T-helper 2 cell (primary cell): ENCODE measurements at places on chromosomes 4 and X.

- DNase-seq = no peak
Measured at GRCh38 chr4:156182269-156182668, 228.6 kb upstream of the CTSO start.

GRCh38 chr4:150722908-150723362, 141.0 kb downstream of the MAB21L2 start:
- no peak for DNase-seq

DNA sequence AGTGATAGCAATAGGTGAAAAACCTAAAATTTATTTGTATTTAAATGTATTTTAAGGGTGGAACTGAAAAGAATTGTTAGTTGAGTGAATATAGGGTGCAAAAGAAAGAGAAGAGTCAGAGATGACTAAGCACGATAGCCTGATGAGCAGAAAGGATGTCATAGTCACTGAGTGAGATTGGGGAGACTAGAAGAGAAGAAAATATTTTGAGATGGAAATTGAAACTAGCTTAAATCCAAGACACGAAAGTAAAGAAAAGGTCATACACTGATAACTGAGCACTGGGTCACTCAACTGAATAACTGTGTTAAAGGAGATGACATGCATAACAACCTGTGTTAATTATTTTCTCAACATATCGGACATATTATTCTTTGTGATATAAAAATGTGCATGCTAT, 55.5 kb downstream of the SPANXN4 start:
- no peak for DNase-seq

GRCh38 chr4:2646396-2647149, 109.6 kb downstream of the TNIP2 start:
- DNase-seq = no peak

DNA sequence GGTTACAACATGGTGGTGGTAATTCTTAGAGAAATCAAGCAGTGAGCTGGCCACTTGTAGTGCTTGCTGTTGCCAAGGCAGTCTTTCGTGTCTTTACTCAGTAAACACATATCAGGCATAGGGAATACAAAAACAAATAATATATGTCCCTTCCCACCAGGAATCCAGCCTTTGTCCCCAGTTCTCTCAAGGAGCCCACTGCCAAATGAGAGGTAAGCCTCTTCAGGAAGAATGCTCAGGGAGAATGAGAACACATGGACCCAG, 421 bp upstream of the PLAC1 start:
- DNase-seq = no peak

DNA sequence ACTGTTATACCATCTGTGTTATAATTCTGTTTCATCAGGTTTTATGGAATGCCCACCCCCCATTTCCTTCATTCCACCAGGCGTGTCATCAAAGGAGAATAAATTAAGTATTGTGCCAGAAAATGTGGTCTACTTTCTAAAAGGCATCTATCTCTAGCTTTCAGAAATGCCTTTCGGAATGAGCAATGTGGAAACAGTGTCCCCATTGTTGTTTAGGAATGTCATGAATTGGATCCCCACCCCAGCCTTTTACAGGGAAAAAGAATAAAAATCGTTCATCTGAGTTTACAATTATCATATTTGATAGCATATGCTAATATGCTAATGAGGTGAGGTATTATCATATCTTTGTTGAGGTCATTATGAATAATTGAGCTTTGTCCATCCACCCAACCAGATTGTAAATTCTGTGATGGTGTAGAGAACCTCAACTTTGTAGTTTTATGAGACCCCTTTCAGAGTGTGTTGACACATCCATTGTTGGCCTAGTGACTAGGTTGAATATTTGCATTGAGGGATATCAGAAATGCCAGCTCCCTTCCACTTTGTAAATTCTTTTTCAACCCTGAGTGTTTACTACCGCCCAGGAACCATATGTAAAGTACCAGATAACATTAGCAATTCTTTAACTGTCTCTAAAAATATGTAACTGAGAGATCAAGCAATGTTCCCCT, 56.2 kb upstream of the CCDC160 start:
- no peak for DNase-seq

DNA sequence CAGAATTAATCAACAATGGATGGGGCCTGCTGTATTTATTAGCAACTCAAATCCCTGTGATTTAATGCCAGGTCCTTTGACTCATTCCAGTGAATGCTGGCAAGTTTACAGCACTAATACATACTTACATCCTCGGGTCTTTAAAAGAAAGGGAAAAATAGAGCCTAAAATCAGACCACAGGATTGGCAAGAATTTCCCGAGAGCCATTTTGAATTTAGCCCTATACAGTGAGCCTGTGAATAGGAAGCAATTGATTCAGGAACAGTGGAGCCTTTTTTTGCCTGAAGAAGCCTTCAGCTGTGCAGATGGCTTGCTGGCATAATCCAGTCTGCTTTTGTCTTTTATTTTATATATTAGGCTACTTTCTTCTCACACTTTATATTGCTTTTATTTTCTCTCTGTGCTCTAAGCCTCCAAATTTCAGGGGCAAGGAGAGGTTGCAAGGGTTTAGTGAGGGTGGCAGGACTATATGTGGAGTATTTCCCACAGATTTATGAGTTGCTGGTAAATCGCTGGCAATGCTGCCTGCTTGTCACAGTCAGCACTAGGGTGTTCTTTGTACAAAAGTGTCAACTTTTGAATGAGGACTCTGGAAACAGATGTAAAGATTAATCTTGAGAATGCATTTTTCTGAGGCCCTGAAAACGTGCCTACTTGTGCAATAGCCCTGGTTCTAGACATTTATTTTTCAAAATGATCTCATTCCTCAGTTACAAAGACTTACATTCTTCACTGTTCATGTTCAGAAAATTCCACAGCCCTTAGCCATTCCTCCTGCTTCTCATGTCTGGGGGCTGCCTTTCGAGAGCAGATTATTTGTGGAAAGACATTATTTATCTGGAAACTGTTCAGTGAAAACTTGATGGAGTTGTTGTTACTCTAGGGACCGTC, 303.5 kb downstream of the SPRY1 start:
- no peak for DNase-seq

DNA sequence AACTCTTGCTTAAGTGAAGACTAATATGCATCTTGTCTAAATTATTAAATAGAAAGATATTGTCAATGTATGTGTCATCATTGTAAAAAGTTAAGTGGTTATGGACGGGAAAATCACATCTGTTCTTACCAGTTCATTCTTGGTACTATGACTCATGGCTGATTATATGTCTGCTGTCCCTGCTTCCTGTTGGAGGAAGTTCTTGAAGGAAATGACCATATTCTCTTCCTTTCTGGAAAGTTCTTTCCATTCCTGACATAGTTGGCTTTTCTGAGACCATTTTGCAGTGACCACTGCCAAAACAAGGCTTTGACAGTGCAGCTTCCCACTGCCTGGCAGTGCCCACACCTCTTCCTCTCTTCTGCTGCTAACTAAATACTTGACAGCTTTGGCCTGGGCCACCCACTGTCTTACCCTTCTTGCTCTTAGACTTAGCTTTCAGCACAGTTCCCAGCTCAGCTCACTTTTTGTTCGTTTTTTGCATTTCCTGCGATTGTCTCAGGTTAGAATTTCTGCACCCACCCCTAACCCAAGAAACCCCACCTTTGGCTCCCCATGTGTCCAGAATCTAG, 13.2 kb upstream of the CLDN24 start:
- DNase-seq = no peak

DNA sequence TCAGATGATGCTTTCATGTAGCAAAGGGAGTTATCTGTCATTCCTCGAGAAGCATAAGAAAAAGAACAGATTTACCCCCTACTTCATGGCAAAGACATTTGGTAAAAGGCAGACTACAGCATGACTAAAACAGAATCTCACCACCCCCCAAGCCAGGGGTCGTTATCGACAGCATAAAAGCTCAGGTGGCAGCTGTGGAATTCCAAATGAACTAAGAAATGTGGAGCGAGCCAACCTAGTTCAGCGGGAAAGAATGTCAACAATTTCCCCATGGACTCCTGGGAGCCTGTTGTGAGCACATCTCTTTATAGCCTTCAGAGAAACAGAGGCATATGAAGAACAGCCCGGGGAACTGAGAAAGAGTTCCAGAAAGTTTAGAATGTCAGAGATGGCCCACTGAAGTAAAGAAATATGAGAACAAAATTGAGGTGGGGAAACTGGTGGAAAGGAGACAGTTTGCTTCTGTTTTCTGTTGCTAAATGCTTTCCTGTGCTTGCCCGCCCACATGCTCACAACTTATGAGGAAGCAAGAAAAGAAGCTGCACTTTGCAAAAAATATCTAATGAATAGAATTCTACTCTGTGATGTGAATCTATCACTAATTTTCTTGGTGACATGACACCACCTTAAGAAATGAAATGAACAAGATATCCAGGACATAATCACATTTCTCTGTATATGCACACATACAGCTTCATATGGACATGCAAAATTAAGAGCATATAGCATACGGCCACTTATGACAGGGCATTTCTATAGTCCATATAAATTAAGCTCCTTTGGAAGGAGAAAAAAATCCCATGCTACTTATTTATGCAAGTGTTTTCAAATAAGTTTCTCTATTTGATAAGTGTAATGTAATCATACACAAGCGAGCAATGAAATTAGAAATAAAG, 135.3 kb upstream of the MID1 start:
- DNase-seq = no peak

DNA sequence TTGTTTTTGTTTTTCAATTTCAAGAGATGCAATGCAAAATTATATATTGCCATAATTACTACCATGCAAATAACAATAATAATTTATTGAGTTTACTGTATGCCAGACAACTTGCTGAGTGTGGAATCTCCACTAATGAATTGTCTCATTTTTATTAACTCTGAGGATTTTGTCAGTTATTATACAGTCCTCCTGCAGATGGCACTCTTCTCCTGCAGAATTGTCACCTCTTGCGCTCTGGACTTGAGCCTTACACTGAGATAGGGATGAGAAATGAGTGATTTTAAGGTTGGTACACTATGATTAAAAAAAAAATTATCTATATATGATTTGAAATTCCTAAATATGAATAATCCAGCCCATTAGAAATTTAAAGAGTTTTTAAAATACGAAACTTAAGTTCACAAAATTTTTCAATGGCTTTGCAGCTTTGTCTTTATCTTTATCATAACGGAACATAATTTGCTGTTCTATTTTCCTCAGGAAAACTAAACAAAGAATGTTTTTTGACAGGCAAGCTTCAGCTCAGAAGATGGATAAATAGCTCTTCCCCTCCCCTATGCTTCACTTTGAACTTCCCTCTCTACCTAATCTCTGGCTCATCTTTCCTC, 12.7 kb upstream of the PAQR3 start:
- DNase-seq = peak; percentile 6

DNA sequence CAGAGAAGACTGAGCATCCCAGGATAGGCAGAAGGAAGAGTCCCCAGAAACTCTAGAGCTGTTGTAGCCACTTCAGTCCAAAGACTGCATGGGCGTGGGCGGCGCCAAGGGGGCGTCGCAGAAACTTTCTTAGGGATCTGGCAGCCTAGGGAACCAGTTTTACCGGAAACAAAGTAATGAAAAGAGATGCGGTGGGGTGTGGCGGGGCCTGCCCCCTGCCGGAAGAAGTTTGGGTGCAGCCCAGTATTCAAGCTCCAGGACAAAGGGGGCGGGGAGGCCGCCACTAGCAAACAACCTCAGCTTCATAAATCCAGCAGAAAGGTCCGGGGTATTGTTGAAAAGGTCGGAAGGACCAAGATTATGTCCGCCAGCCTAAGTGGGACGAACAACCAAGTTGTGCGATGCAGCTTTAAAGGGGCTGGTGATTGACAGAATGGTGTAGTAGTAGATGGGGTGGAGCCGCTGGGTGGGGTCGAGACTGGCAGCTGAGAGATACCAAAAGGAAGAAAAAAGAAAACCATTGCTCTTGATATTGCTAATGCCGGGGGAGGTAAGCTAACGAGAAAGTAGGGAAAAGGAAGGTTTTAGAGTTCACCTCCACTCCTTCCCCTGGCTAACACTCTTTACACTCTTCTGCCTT, 190.5 kb downstream of the RRAGB start:
- DNase-seq = no peak

DNA sequence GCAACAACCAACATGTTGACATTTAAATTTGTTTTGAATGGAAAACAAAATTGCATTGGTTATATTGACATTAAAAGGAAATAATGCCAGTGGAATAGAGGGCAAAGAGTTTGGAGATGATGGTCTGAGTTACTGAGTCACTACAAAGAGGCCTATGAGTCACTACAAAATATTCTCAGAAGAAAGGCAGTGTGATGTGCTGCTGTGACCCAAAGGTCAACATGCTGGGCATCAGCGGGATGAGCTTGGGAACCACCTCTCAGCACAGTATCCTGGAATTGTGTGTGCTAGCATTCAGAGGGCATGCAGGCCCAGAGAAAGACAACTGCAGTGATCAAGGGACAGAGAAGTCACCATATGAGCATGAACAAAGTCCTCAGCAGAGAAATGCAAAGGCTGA, 2.8 kb downstream of the CMC4 start:
- DNase-seq = no peak

- DNase-seq = no peak
Measured at GRCh38 chr4:1770791-1771231, 22.3 kb upstream of the FGFR3 start.

DNA sequence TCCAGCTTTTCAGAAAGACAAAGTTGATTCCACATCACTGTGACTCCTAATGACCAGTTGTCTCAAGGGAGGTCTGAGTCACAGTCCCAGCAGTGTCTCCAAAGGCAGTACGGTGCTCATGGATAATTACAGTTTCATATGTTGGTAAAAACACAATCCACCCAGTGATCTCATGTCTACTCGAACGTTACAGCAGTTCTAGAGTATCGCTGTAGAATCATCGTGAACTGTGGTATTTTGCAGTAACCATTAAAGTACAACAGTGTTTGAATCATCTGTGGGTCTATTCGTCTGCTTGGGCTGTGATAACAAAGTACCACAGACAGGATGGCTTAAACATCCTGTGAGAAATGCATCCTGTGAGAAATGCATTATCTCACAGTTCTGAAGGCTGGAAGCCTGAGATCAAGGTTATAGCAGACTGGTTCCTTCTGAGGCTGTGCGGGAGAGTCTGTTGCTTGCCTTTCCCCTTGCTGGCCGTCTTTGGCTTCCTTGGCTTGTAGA, 121.1 kb upstream of the SORBS2 start:
- DNase-seq = no peak

DNA sequence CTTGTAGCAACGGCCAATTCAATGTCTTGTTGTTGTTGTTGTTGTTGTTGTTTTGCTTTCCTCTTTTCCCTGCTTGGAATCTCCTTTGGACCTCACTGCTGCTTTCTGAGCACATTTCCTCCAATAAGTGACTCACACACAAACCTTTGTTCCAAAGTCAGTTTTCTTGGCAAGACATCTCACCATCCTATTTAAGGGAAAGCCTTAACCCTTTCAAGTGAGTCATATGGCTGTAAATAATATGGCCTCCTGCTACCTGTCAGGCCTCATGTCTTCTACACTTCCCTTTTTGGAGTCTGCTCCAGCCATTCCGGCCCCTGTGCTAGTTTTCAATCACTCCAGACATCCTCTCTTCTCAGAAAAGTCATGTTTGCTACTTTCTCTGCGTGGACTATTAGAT, 79.5 kb upstream of the MAGEB10 start:
- DNase-seq = no peak

GRCh38 chr4:99879458-99879857, 14.8 kb downstream of the LAMTOR3 start:
- DNase-seq = no peak

- no peak for DNase-seq
Measured at GRCh38 chr4:138938366-138938690, 77.3 kb upstream of the NOCT start.

GRCh38 chrX:63686878-63687714, 97.9 kb downstream of the ARHGEF9 start:
- no peak for DNase-seq

GRCh38 chr4:8278421-8279287, 9.1 kb downstream of the HTRA3 start:
- DNase-seq = no peak
